Stimulated activated CD4-positive, alpha-beta T cell treated with anti-CD3 and anti-CD28 coated beads, Interleukin-15, amount 100 ng/mL, for 48 hours (primary cell): ENCODE measurements at places on chromosomes 3 and 15.
A peak's percentile ranks its signal among the peaks of the same experiment; 100 is the strongest.

DNA sequence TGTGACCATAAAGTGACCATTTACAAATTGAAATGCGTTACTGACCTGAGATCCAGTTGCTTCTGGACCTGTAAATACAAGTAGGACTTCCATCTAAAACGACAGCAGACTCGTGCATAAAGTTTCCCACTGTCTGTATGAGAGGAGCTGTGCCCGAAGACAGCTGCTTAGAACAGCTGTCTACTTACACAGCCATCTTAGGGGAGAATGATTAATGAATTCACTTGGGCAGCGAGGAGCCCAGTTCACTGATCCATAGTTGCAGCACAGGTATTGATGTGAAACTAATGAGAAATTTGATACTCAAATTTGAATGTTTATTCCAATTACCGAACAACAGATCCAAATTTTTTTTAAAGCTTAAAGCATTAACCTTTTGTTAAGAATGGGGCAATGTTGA lies 748.1 kb downstream of the NR2F2 start:
- DNase-seq: no peak

GRCh38 chr3:31859245-31859644 lies 121.8 kb downstream of the OSBPL10 start:
- no peak for DNase-seq

- no peak for DNase-seq
Observed at GRCh38 chr15:66746231-66746605, 44.2 kb downstream of the SMAD6 start.

GRCh38 chr15:52150871-52151270 lies 38.3 kb upstream of the BCL2L10 start:
- DNase-seq: no peak

- no peak for DNase-seq
Observed at GRCh38 chr3:150797155-150797554, 34.2 kb upstream of the SIAH2 start.

GRCh38 chr3:29582273-29582672 lies 301.4 kb downstream of the RBMS3 start:
- no peak for DNase-seq

- no peak for DNase-seq
Observed at GRCh38 chr3:122255757-122256439, 69.2 kb upstream of the CSTA start.

GRCh38 chr3:120791913-120792312 lies 49.4 kb downstream of the GTF2E1 start:
- DNase-seq: no peak

DNA sequence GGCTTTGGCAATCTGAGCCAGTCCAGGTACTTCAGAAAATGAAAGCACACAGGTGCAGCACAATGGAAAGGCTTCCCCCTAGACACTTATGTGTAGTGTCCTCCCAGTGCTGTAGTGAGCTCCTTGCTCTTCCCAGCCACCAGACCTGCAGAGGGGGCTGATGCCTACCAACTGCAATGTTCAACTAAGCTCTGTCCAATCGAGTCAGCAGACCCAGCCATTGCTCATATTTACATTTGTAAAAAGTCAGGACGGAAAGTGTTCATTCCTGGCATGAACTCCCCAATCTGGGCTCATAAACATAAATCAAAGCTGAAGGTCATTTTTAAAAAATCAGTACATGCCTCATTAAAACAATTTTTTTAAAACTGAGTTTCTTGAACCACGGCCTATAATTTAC lies 73.0 kb downstream of the FOXP1 start:
- DNase-seq: no peak

GRCh38 chr15:32641517-32642059 lies at the start of gene SCG5:
SCG5 (plus strand) TSS chr15:32641710; CDS start chr15:32643593, 1,883 bp downstream.
- DNase-seq: no peak

GRCh38 chr3:4772171-4772804 lies 206.9 kb upstream of the BHLHE40 start:
- DNase-seq: no peak

DNA sequence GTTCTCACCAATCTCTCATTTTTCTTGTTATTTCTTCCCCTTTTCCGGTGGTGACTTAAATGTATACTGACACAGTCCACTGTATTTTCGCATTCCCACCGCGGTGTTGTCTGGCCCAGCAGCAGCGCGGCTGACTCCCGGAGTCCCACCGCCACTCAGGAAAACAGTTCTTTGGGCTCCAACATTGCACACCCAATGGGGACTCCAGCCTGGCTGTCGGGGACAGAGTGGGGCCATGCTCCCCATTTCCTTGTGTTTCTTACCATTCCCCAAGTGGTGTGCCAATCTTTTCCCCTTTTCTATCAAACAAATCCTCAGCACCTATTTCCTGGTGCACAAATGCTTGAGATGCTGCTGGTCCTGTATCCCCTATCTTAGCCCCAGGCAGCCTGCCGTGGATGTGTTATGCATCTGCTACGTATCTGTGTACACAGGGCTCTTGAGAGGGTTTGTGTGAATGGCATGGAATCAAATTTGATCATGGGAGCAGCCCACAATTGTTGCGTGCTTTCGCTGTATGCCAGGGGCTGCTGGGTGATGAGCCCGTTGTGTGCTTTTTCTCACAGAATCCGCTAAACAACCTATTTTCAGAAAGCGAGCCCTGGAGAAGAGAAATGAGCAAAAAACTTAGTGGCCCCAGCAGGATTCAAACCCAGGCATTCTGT lies 219.1 kb upstream of the RGMA start:
- no peak for DNase-seq

- DNase-seq: no peak
Observed at GRCh38 chr15:99369196-99369595, 117.9 kb downstream of the LRRC28 start.

- no peak for DNase-seq
Observed at GRCh38 chr15:34217587-34218225, 7.1 kb upstream of the EMC4 start.

DNA sequence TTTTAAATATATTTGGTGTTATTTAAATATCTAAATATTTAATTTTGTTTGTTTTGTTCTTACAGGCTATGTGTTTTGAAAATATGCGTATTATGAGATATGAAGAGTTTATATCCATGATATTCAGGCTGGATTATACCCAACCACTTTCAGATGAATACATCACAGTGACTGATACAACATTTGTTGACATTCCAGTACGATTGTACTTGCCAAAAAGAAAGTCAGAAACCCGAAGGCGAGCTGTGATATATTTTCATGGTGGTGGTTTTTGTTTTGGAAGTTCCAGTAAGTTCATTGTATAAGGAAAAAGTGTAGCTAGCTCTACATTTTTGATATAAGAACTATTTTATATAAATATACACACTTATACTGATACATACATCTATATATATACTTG lies 6.9 kb downstream of the AADACL2 start:
- no peak for DNase-seq

DNA sequence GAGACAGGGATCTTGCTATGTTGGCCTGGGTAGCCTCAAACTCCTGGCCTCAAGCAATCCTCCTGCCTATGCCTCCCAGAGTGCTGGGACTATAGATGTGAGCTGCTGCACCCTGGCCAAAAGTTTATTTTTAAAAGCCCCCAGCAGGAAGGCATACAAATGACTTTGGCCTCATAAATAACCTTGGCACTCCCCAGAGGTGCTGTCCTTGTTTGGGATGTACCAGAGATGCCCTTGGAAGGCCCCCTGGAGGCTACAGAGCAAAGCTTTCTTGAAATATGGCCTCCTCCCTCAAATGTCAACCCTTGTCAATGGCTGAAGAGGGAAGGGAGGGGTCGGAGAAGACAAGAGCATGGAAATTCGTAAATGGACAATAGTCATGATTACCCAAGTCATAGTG lies 14.0 kb upstream of the RTP3 start:
- DNase-seq: no peak

DNA sequence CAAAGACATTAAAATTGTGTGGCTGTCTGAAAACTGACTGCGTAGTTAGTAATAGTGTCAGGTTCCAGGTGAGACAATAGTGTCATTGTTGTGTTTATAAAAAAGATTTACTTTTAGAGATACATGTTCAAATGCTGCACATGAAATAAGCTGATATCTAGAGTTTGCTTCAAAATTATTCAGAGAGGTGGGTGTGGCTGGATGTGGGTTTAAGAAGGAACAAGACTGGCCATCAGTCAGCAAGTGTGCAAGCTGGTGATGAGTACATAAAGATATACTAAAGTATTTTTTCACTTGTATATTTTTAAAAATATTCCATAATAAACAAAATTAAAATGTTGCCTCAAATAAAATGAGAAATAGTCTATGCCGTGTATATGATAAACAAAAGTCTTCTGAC lies 190.6 kb downstream of the ARRDC4 start:
- no peak for DNase-seq

DNA sequence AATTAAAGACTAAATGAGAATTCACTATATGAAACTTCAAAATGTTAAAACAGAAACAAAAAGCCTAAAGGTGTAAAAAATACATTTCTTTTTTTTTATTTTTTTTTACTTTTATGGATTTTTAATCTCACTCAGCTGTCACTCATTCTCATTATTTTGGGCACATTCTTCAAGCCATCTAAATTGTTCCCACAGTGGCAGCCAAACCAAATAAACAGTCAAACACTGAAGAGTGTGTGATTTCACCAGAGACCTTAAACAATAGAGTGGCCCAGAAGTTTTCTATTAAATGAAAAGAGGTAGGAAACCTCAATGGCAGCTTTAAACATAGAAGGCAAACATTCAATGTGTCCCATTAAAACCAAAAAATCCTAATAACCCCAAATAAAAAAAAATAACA lies 616.1 kb downstream of the OTOL1 start:
- no peak for DNase-seq

DNA sequence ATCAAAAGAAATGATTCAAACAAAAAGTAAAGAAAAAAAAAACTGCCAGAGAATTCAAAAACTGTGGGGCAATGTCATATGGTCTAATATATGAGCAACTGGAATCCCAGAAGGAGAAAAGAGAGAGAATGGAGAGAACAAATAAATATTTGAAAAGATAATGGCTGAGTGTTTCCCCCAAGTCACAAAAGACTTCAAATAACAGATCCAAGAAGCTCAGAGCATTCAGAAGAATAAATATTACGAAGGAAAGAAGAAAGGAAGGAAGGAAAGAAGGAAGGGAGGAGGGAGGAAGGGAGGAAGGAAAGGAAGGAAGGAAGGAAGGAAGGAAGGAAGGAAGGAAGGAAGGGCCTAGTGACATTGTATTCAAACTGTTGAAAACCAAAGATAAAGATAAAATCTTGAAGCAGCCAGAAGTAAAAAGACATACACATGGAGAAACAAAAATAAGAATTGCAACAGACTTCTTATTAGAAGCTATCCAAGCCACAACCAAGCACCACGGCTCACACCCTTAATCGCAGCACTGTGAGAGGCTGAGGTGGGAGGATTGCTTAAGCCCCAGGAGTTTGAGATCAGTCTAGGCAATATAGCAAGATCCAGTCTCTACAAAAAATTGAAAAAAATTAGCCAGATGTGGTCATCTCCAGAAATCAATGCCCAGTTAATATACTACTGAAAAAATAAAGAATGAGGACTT lies 118.9 kb upstream of the IGSF10 start:
- no peak for DNase-seq

DNA sequence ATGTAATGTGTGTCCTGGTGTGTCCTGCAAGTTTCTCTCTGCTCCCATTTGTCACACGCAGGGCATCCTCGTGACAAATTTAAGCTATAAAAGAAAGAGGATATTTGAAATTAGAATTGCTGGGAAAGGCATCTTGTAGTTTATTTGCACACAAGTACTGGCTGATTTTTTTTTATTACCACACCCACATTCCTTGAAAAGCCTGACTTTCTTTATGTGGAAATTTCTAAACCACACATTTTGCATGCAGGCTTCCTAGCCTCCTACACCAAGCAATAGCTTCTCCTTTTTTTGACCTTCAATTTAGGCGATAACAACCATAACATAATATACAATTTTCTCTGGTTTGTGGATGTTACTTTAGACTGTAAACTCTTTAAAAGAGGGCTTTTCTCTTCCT lies 126.1 kb downstream of the SERPINI1 start:
- DNase-seq: no peak

- DNase-seq: no peak
Observed at GRCh38 chr3:57497904-57498303, 46.2 kb downstream of the DNAH12 start.

DNA sequence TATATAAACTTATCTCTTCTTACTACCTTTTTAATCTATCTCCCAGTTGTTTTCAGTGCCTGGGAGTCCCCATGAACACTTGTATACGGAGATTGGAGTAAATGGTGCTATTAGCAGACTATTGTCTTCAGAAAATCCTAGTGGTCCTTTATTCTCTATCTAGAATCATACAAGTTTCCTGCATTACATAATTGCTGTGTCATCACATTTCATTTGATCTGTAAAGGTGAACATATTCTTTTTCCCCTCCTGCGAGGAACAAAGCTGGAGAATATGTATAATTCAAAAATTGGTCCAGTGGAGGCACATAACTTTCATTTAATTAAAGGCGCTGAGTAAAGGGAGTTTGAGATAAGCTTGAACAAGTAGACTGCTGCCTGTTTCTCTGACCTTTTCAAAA lies 324.8 kb downstream of the FEZF2 start:
- no peak for DNase-seq

- peak; percentile 6 for DNase-seq
Observed at GRCh38 chr15:91426412-91426811, 326.4 kb downstream of the SV2B start.

DNA sequence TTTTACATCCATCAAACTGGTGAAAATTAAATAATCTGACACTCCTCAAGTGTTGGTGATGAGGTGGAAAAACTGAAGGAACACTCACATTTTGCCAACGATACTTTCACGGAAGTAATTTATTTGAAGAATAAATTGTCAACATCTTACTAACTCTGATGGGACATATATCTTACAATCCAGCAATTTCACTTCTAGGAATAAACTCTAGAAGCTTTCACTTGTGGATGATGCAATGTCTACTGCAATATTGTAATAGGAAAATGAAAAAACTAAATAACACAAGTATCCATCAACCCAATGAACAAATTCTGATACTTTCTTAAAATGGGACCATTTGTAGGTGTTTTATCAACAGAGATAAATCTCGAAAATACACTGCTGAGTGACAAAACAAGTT lies 16.2 kb upstream of the LIPC start:
- no peak for DNase-seq

DNA sequence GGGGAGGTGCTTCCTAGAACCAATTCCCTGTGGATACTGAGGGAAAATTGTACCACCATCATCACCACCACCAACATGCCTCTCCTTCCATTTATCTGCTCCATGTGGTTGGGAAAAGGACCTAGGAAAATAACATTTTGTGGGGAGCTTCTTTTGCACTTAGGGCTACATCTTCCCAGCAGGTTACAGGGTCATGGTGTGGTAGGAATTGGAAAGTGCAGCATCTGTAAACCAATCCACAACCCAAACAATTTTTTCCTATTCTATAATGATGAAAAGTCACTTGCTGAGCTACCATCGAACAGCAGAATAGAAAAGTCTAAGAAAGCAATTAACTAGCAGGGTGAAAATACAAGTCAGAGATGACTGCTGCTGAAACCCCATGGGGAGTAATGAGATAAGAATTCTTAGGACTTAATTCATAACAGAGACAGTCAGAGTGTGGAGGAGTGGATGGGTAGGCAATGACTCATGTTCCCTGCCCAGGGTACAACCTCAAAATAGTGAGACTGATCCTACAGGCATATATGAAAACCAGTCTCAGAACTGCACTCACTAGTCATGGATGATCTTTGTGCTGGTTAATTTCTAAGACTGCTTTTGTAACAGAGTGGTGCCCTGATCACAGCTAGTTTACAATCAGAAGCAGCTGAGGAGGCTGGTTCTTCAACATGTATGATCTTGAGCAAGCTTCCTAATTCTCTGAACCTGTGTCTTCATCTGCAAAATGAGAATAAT lies 38.1 kb upstream of the LEKR1 start:
- peak; percentile 28 for DNase-seq
